Central memory CD4-positive, alpha-beta T cell (primary cell): ENCODE measurements at places on chromosomes 7 and 10.

DNA sequence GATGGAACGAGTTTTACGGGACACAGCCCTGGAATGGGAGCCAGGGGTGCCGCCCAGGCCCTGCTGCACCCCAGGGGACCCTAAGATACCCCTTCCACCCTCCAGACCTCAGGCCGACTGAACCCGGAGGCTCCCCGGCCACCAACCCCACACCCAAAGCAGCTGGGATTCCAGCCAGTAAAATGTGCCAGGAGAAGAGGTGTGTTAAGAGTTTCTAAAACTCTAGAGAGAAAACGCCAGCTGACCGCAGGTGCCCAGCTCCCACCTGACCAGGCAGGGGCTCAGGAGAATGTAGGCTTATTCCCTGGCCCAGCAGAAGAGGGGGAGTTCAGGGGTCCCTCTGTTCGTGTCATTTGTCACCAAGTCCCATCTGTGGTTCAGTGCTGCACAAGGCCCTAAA, 17.5 kb downstream of the NUDT1 start:
- no peak for DNase-seq

DNA sequence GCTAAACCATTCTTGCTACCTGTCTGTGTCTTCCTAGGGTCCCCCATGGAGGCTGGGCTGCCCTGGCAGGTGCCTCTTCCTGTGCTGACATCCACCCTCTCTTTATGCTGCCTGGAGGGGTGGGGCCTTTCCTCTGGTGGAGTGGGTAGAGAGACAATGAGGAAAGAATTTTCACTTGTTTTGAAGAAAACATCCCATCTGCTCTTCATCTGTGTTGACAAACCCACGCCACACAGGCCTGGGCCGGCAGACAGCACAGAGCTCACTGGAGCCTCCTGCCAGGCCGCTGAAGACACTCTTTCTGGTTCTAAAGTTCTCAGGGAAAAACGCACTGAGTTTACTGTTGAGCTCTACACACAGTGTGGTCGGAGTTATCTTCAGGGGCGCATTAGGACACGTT, 328.2 kb downstream of the GLRX3 start:
- DNase-seq, result no peak

- peak; percentile 70 for DNase-seq
Measured at GRCh38 chr10:74585231-74586087, 240.9 kb upstream of the KAT6B start.

DNA sequence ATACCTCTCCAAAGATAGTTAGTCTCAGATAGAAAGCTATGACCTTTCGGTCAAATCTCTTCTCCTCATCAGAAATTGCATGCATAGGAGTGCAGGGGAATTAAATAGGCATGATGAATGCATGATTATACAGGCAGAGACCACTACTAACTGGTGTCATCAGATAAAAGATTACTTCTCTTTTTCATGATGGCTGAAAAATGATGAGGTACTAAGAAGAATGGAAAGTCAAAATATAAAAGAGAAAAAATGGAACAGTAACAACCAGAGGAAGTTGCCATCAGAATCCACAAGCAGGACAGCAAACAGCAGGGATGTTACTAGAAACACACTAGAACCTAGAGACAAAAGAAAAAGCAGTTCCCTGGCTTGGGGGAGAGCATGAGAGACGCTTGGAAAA, 31.6 kb downstream of the CTTNBP2 start:
- no peak for DNase-seq

DNA sequence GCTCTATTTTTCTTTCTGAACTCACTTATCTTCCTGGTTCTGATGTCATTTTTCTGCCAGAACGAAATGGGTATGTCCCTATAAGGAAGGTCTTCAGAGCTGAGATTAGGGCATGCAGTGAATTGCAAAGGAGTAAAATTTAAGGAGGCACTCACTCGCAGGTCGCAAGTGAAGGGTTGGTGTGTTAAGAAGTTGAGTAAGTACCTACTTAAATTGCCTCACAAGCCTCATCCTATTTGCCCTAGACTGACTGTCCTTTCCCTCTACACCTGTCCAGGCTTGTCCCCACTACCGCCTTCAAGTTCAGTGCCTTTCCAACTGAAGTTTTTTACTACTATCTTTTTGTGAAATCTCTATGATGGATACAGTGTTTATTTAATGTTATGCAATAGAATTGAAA, 191.5 kb downstream of the AHR start:
- DNase-seq, result no peak

- DNase-seq, result no peak
Measured at GRCh38 chr7:37728747-37729146, 45.2 kb downstream of the GPR141 start.

- DNase-seq, result no peak
Measured at GRCh38 chr10:70596860-70597809, 5.4 kb downstream of the PRF1 start.

- no peak for DNase-seq
Measured at GRCh38 chr10:98456686-98457482, 10.1 kb upstream of the HPS1 start.

DNA sequence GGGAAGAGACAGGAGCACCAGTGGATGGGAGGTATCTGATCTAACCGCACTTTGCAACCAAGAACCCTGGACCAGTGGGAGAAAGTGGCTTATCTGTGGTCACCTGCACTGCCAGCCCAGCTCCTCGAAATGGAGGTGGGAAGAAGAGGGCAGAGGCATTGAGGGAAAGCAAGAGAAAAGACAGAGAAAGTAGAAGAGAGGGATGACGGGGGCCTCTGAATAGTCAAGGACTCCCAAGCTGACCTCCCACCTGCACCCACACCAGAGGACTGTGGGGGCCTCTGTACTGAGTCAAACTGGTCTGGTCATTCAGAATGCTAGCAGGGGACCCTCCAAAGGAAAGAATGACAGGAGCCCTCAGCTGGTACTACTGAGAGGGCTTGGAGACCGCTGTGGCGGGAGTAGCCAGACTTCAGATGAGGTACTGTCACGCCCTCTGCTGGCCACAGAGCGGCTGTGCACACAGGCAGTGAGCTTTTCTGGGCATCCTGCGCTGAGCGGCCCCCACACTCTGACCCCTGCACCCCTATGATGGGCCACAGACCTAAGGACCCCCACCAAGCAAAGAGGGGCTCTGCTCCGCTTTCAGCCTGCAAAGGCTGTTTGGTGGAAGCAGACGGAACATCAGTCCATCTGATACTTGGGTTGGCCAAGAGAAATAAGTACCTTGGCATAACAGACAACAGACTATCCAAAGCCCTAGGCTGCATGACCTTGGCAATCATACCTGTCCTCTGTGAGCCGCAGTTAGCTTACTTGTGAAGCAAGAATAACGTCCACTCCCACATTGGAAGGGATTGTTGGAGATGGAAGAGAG, 112.9 kb downstream of the COL13A1 start:
- no peak for DNase-seq

GRCh38 chr10:74255888-74256357, 104.9 kb downstream of the ADK start:
- no peak for DNase-seq

- DNase-seq, result no peak
Measured at GRCh38 chr7:108459922-108460551, 3.8 kb upstream of the NRCAM start.

DNA sequence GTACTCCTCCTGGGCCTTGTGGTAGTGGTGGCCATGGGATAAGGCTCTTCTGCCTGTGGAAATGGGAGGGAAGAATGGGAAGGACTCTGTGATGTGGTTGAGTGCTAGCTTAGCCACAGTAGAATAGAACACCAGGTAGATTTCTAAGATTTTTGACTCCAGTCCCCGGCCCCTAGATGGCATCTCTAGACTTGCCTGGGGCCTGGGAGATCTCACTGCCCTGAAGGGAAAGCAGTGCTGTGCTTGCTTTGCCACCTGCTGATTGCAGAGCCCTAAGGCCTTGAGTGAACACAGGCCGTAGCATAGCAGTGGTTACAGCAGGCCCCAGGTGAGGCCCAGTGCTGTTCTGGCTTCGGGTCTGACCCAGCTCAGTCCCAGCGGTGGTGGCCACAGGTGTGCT, 252.0 kb downstream of the TCF7L2 start:
- no peak for DNase-seq
